ENCODE measurements at places on chromosomes 6 and 20.

DNA sequence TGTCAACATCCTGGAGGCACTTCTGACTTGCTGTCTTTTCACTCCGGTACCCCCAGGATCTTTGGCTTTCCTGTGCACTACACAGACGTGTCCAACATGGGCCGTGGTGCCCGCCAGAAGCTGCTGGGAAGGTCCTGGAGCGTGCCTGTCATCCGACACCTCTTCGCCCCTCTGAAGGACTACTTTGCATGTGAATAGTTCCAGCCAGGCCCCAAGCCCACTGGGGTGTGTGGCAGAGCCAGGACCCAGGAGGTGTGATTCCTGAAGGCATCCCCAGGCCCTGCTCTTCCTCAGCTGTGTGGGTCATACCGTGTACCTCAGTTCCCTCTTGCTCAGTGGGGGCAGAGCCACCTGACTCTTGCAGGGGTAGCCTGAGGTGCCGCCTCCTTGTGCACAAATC, 12.0 kb upstream of the MAPRE1 start:
- DNase-seq: peak; percentile 60

DNA sequence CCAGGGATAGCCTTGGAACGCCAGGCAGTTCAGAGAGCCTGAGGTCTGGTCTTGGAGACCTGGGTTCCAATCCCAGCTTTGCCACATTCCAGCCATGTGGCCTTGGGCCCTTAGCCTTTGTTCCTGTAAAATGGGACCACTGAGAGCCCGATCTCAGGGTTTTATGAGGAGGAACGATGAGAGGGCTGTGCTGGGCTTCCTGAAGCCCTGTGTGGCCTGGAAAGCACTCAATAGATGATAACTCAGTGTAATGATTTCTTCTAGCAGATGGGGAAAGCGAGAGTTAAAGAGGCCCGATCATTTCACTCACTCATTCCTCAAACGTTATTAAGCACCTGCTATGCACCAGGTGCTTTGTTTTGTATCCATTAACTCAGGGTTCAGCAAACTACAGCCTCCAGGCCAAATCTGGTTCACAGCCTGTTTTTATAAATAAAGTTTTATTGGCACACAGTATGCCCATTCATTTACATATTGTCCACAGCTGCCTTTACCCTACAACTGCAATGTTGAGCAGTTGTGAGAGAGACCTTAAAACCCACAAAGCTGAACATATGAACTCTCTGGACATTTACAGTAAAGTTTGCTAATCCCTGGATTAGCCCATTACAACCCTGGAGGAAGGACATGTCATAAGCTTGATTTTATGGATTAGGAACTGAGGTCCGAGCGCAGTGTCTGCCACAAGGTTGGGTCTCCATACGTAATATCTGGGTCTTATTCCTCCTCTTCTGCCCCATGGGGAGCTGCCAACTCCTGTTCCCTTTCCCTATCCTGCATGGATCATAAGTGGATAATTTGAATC, 90.4 kb downstream of the CEBPB start:
- DNase-seq: no peak

GRCh38 chr6:122491919-122492555, 20.4 kb upstream of the SERINC1 start:
- peak; percentile 77 for DNase-seq

DNA sequence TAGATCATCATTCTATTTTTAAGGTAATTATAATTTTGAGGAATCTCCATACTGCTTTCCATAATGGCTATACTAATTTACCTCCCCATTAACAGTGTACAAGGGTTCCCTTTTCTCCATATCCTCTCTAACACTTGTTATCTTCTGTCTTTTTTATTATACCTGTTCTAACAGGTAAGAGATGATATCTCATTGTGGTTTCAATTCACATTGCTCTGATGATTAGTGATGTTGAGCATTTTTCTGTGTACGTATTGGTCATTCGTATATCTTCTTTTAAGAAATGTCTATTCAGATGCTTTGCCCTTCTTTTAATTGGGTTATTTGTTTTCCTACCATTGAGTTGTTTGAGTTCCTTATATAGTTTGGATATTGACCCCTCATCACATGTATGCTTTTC, 81.6 kb upstream of the SCAF8 start:
- DNase-seq: no peak

DNA sequence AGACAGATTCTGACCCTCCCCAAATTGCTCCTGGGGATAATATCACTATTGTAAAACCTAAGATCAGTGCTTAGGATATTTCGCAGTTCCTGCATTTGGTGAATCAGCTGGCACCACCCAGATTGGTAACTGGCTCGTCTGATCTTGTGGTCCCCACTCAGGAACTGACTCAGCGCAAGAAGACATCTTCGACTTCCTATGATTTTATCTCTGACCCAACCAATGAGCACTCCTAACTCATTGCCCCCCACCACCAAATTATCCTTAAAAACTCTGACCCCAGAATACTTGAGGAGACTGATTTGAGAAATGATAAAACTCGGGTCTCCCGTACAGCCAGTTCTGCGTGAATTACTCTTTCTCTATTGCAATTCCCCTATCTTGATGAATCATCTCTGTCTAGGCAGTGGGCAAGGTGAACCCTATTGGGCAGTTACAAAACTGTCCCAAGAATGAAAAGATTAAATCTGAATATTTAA, 55.7 kb upstream of the PRND start:
- no peak for DNase-seq

All from glutamatergic neuron (in vitro differentiated cells).